Cerebellar cortex (tissue), 1 donor: ENCODE measurements at places on chromosomes 2 and 18.
A peak's percentile ranks its signal among the peaks of the same experiment; 100 is the strongest.

- no peak for DNase-seq
Measured at GRCh38 chr2:196328088-196328680, 156.8 kb upstream of the STK17B start.

GRCh38 chr18:31591113-31591512 lies 564 bp upstream of the TTR start:
- DNase-seq, result no peak

GRCh38 chr2:202822411-202822810 lies 49.2 kb downstream of the ICA1L start:
- DNase-seq, result no peak

DNA sequence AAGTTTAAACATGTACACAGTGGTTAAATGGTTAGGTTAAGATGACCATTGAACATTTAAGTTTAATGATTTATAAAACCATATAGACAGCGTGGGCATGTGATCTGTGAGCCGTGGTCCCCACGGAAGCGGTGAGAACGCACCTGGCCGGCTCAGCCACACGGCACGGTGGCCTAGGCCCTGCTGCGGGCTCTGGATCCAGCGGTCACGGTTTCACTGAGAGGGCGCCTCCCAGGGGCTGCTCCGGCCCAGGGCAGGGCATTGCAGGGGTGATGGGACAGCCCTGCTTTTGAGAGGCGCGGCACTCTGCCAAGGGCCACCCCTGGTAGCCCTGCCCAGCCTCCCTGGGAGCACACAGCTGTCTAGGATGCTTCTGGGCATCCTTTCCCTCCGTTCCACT lies 124.9 kb downstream of the RGPD3 start:
- no peak for DNase-seq

GRCh38 chr2:169659320-169659719 lies 34.9 kb downstream of the CFAP210 start:
- no peak for DNase-seq

GRCh38 chr18:29629493-29630036 lies 1413.0 kb downstream of the DSC3 start:
- no peak for DNase-seq

DNA sequence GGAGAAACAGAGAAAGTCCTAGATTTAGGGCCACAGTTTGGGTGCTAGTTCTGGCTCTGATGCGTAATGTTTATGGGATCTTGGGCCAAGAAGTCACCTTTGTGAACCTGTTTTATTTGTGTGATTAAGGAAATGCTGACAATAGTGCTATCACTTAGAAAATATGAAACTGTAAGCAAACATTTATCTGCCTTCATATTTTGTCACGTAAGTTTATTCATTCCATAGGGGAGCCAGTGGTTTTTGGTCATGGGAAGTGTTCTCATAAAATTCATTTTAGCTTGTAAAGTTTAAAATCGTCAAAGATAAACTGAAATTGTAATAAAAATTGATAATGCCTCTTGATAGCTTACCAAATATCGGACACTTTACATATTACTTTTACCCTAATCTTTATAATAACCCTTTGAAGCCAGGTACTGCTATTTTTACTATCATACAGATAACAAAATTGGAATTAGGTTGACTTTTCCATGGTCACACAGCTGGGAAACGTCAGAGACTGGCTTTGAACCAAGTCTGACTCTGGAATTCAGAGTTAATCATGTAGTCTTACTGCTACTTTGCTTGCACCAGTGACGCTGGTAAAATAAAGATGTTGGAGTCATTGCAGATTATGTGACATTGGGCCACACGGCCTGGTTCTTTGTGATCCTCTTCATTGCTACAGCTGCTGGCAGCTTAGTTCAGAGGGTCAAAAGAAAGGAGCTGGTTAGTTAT lies 99.7 kb downstream of the ICA1L start:
- no peak for DNase-seq

DNA sequence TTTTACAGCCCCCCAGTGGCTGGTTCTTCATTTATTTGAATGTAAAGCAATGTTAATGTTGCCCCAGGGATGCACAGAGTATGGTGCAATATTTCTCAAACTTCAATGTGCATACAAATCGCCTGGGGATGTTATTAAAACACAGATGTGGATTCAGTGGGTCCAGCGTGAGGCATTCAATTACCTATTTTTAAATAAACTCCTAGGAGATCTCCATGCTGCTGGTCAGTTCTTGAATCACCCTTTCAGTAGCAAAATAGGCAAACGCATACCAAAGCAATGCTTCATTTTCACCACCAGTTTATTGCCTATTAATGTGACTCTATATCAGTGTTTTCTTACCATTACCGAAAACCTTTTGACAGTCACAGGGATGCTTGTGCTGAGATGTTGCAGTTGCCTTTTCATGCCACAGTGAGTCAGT lies 530.7 kb downstream of the CBLN2 start:
- DNase-seq, result no peak

GRCh38 chr2:188607501-188607900 lies 315.8 kb downstream of the GULP1 start:
- DNase-seq, result no peak

DNA sequence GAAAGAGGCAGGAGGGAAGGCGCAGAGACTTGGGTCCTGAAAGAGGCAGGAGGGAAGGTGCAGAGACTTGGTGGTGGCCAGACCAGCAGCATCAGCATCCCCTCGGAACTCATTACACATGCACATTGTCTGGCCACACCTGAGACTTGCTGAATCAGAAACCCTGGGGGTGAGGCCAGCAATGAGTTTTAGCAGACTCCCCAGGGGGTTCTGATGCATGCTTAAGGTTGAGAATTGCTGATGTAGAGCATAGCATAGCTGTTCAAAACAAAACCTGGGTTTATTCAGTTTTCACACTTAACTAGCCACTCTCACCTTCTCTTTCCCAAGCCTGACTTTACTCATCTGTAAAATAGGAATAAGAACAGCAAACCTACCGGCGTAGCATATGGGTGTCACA lies 122.9 kb downstream of the MRO start:
- no peak for DNase-seq

GRCh38 chr2:12797815-12798214 lies 81.1 kb downstream of the TRIB2 start:
- DNase-seq, result no peak

GRCh38 chr2:36780231-36780839 lies 83.8 kb downstream of the VIT start:
- DNase-seq, result peak; percentile 70

- peak; percentile 35 for DNase-seq
Measured at GRCh38 chr2:113755835-113756354, 547 bp downstream of the SLC35F5 start.

GRCh38 chr2:142030735-142031134 lies 100.1 kb downstream of the LRP1B start:
- DNase-seq, result no peak

DNA sequence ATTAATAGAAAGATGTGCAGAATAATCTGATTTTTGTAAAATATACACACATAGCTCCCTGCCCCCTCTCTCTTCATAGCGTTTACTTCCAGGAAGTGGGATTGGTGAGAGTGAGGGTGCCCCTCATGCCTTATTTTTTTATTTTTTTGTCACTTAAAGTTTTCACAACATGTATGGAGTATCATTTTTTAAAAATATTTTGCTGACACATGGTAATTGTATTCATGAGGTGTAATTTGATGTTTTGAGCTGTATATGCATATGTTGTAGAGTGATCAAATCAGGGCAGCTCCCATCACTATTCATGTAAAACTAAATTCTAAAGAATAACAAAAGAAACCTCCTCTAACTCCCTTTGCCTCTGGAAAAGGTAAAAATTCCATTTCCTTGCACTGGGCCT lies 74.7 kb downstream of the VSNL1 start:
- DNase-seq, result no peak

DNA sequence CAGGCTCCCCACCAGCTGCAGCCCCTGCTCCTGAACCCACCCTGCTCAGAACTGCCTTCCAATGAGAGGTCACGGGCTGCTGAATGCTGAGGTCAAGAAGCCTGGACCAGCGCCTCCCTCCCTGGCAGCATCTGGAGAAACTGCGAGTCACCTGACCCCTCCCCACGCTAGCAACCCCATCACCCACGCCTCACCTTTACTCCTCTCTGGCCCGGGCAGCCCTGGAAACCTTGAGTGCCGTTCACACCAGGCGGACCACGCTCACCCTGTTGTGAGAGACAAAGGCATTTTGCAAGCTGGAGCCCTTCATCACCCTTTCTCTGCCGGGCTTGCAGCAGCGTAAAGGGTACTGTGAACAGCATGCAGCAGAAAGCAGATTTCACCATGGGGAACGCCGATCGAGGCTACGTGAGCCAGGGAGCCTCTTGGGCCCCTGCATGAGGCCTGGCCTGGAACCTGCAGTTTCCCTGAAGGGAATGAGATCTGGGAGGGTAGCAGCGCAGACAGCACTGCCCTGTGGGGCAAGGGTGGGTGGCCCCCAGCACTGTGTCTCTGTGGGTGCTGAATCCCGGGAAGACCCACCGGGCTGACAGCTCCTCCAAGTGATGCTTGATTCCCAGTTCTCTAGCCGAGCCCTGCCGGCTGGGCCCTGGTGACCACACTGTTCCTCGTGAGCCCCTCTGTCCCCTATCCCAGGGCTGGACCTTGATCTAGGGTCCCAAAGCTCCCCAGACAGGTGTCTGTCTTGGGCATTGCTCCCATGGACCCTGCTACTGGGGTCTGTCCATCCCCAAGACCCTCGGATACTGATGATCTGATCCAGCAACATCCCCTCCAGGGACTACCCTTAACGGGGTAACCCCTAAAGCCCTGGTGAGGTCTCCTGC lies 53.8 kb downstream of the COL6A3 start:
- DNase-seq, result no peak

- no peak for DNase-seq
Measured at GRCh38 chr2:75564026-75564688, 3.4 kb upstream of the EVA1A start.

DNA sequence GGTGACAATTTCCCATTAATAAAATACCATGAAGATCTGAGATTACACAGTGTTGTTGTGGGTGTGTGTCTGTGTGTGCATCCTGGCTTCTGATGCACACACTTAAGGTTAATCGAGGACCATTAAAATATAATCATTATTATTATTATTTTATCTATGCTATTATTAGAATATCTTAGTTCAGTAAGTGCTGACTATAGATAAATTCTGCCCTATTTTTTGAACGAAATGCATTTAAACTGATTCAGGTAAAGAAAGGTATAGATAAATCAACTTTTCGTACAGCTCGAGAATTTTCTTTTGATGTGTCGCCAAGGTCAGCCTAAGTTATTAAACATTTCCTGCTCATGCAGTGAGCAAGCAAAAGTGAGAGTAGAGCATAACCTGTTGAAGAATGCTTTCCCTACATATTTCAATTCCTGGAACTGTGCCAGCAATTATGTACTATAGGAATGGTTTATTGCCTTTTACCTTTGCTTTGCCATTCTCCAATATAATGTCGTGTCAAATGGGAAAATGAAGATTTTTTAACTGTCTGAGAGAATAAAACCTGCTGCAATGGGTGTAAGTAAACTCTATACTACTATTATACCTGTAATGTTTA lies 25.8 kb downstream of the KCNJ3 start:
- DNase-seq, result no peak

DNA sequence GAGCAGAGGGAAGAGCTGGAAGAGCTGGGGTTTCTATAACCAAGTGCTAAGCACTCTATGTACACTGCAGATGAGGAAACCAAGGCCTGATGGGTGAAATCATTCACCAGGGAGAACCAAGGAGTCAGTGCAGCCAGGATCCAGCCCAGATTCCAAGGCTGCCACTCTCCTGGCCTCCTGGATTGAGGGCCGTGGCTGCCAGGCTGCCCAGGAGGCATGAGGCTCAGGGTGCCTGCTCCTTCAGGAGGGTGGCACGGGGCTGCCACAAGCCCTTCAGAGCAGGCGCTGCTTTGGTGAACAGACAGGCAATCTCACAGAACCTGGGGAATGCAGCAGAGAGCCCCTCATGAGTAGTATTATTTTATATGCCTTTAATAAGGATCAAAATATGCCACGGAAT lies 293.7 kb upstream of the HDAC4 start:
- DNase-seq, result no peak

GRCh38 chr2:236954641-236955040 lies 131.0 kb upstream of the COPS8 start:
- no peak for DNase-seq

- DNase-seq, result no peak
Measured at GRCh38 chr2:190432567-190433231, 24.5 kb downstream of the MFSD6 start.

DNA sequence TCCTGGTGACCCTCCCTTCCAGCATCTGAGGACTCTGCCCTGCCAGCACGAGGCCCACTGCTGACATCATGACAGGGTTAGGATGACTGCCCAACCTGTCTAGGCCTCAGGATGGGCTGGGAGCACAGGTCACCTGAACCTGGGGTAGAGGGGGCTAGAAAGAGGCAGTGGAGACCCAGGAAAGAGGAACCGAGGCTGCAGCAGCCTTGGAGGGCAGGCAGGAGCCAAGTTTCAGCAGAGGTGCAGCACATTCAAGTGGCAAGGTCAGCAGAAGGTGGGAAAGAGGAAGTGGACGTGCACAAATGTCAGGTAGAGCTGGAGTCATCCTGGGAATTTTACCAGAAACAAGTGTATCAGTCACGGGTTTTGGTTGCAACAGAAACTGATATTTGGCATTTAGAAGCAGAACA lies 13.6 kb upstream of the RAB10 start:
- DNase-seq, result no peak

- DNase-seq, result peak; percentile 16
Measured at GRCh38 chr18:12376034-12376753, 833 bp downstream of the AFG3L2 start.

GRCh38 chr2:161703863-161704262 lies 79.6 kb downstream of the SLC4A10 start:
- DNase-seq, result no peak

GRCh38 chr2:215362562-215362904 lies 50.7 kb downstream of the ATIC start:
- DNase-seq, result no peak

DNA sequence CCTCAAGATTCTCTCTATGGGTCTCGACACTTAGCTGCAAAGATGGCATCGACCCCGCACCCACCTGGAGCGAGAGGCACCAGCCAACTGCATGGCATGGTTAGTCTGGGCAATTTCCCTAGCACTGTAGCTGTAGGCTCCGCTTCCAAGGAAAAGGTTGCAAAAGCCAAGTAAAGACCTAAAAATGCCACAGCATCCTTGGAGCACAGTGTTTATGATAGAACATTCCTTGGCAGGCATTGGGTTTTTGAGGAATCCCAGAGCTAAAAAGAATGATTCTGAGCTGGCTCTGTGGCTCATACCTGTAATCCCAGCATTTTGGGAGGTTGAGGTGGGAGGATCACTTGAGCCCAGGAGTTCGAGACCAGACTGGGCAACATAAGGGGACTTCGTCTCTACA lies 22.9 kb downstream of the QPCT start:
- no peak for DNase-seq

- DNase-seq, result no peak
Measured at GRCh38 chr18:49175476-49175875, 224.7 kb upstream of the SMAD7 start.

GRCh38 chr2:140975237-140975636 lies 1155.6 kb downstream of the LRP1B start:
- DNase-seq, result no peak

- no peak for DNase-seq
Measured at GRCh38 chr2:169095621-169096105, 26.3 kb downstream of the DHRS9 start.

GRCh38 chr2:207413376-207413907 lies 116.3 kb upstream of the CREB1 start:
- no peak for DNase-seq

GRCh38 chr2:101540518-101540917 lies 65.6 kb upstream of the RFX8 start:
- DNase-seq, result no peak
